Amniotic epithelial cell (primary cell): ENCODE measurements at places on chromosomes 4 and X.

- no peak for DNase-seq
These were observed at the start of gene ADH1C for GRCh38 chr4:99352602-99353537. ADH1C (minus strand) TSS chr4:99352746; CDS start chr4:99352675, 71 bp downstream.

DNA sequence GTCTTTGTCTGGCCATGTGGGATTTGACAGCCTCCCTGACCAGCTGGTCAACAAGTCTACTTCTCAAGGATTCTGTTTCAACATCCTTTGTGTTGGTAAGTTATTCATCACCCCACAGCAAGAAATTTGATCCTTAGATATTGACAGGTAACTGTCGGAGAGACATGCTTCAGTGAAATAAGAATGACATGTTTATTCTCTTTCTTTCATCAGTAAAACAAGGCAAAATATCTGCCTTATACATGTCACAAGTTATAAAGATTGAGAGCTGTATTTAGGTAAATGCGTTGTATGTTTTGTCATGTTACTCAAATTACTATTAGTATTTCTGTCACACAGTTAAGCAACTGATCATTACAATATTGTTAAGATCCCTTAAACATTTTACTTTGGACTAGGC lies 46.9 kb downstream of the SEPTIN11 start:
- DNase-seq: no peak

- no peak for DNase-seq
These were observed 221.2 kb downstream of the NKX6-1 start for GRCh38 chr4:84277923-84278322.

DNA sequence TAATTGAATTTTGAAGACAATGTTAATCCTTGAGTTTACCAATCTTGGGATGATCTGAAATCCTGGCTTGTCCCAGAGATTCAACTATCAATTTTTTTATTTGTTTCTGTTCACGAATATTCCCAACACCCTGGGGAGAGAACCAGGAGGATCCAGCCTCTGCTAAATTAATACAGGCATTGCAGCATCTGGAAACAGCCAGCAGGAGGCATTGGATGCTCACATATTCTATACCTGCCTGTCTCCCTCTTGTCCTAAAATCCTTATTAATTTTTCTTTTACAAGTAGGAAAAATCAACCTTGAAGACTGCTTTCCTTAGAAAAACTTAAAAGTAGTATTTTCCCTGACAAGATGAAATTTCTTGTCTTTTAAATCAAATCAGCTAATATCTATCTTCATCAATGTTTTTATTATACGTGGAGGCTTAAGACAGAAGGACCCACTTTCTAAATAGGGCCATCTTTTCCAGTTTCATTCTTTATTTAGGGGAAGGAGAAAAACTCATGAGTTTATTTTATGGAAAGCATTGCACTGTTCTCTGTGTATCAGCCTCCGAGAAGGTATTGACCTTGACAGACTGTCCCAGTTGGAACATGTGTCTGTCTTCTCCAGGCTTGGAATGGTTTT lies 102.4 kb downstream of the CLNK start:
- peak; percentile 55 for DNase-seq

- no peak for DNase-seq
These were observed 512.0 kb upstream of the FAT1 start for GRCh38 chr4:187235456-187236170.

- DNase-seq: no peak
These were observed 85.9 kb upstream of the HELT start for GRCh38 chr4:184932343-184932742.

DNA sequence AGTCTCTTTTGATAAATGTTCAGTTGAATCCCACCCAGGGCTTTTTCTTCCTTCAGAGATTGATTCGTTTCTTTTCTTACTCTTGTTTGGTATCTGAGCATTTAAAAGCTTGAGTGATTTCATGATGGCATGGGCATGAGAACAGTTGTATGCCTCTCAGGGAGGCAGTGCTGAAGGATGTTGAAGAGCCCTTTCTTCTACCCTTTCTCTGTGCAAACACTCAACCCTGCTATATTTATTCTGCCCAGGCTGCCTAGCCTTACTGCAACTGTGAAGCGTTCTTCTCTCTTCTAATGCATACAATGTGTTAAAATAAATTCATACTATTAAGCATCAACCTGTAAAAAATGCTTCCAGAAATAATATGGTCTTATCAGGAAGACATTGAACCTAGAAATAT lies 367.6 kb upstream of the LCORL start:
- no peak for DNase-seq

- DNase-seq: no peak
These were observed 358.1 kb upstream of the NDST3 start for GRCh38 chr4:117676153-117676552.

DNA sequence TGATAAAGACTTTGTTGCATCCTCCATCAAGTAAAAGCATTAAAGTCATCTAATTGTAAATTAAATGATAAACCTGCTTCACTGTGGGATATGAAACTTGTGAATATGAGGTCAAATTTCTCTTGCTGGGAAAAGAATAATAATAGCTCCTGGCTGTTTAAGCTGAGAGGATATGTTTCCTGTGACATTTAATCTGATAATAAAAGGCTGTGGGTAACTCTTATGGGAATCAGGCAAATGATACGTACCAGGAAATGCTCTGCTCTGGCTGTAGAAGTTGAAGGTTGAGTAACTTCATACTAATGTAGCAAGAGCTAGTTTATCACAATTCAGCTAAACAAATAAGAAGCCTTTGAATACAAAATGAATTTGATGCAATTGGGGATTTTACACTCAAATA lies 574.6 kb downstream of the RAPGEF2 start:
- DNase-seq: peak; percentile 74

GRCh38 chrX:63282077-63282476 lies 69.1 kb downstream of the SPIN4 start:
- DNase-seq: no peak

DNA sequence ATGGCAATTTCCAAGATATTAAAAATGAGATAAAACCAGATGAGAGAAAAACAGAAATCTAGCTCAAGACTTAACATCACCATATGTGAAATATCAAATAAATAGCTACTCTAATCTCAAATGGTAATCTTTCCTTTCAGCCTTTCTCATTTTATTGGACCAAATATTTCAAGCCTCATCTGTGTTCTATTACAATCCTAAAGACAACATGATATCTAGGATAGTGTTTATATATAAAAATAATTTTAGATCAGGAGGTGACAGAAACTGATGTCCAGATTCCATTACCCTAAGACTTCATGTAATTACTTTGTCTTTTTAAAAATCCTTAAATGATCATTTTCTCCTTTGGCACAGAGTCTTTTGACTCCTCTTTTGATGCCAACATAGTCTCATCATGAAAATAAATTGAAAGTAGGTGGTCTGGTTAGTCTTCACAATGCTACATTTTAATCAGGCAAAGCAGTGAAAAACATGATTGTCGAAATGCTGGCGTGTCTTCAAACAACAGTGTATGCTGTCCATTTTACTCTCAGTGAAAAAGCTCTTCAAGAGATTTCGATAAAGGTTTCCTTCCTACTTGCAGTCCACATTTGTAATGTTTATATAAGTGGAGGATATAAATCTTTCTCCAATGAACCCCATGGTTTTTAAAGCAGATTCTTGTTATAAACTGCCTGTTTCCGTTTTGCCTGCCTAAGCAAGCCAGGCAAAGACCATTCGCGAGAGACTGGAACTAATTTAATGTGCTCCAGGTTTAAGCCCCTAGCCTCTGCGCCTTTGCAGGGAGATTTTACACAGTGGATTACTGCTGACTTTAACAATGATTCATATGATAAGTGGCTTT lies 169.8 kb downstream of the SCFD2 start:
- DNase-seq: peak; percentile 26

GRCh38 chr4:62522273-62522672 lies 1322.1 kb downstream of the ADGRL3 start:
- DNase-seq: no peak

DNA sequence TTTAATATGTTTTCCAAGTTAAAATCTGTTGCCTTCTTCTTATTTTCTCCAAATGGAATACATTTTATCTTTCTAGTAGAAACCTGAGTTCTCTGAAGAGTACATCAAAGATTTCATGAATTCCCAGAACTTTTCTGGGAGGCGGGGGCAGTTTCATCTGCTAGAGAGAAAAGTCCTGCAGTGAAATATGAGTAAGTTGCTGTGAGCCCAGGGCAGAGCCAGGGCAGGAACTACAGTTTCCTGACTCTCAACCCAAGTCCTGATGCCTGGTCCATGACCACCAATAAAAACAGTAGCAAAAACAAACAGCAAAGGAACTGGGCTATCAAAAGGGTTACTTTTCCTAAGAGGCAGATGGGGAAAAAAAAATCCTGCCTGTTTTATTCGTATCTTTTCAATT lies 239.4 kb upstream of the CTSO start:
- DNase-seq: no peak

GRCh38 chrX:73206366-73206765 lies 8.3 kb downstream of the NAP1L2 start:
- no peak for DNase-seq

DNA sequence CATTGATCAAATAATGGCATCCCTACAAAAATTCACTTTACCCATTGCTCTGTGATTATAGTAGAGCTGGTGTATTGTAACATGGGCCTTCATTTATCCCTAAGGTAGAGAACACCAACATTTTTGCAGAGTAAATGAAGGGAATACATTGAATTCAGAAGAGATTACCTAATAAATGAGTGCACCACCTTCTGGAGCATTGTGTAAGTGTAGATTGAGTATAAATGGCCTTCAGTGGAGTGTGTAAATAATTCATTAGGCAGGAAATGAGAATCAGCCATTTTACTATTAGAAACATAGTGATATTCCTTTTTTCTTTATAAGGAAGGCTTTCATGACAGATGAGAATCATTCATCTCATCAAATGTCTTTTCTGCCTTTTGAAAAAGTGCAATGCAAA lies 155.8 kb downstream of the FAM47B start:
- DNase-seq: peak; percentile 3

DNA sequence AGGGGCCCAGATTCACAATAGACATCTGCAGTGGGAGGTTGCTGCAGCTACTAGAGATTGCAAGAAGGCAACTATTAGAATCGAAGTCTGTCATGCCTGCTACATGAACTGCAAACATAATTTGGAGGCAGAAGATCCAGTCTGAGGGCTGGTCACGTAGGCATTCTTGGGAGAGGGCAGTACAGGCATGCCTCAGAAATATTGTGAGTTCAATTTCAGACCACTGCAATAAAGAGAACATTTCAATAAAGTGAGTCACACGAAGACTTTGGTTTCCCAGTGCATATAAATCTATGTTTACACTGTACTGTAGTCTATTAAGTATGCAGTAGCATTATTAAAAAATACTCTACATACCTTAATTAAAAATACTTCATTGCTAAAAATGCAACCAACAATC lies 585.8 kb upstream of the FAT1 start:
- DNase-seq: peak; percentile 51

- peak; percentile 36 for DNase-seq
These were observed 3.2 kb upstream of the VGLL1 start for GRCh38 chrX:136528645-136529315.

- DNase-seq: peak; percentile 85
These were observed 3.7 kb downstream of the LIMCH1 start for GRCh38 chr4:41541687-41542094.

DNA sequence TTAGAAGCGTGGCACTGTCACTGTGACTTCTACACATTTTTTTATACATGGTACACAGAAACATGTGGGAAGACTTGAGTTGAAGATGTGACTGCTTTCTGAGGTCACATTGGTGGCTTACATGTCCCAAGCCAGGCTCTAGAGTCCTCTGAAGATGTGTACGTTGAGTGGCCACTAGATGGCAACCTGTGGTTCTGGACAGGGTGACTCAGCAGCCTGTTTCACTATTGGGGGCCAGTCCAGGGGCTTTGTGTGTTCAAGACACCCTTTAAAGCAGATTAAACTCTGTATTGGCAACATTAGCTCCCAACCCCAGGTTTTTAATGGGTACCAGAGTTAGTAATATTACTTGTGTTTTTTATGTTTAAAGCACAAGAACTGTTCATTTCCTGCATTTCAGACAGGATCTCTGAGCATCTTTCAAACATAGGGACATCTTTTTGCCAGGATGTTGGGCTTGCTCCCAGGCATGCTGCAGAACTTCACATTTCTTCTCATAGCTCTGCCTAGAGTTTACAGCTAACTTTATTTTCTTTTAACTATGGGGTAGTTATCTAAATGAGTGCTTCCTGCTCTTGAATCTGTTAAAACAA lies 53.0 kb downstream of the DCUN1D4 start:
- peak; percentile 54 for DNase-seq

- peak; percentile 86 for DNase-seq
These were observed 139.7 kb downstream of the PACRGL start for GRCh38 chr4:20839957-20840356.

GRCh38 chrX:262381-262909 lies 18.7 kb upstream of the PLCXD1 start:
- no peak for DNase-seq

DNA sequence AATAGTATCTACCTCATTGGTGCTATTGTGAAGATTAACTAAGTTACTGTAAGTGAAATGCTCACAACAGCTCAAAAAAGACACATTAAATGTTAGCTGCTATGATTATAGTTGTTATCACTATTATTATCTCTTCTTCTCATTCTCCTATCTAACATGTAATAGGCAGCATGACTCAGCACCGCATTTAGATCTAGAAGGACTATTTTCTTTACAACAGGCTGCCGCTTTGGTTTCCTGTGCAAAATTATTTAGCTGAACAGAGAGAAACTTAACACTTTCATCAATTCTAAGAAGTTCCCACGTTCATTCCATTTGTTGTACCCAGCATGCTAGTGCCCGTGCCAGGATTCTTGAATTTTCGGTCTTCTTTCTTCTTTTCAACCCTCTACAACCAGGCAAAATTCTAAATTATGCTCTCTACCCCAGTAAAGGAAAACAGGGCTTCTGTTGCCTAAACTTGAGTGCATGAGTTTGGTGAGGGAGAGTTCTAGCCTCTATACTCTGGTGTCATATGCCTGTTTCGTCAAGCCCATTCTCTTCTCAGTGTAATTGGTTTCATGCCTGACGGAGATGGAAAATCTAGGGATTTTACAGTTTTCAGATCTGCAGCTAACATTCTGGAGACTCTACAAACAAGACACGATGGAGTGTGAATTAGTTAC lies 378.9 kb downstream of the PPP1R2C start:
- DNase-seq: peak; percentile 8

DNA sequence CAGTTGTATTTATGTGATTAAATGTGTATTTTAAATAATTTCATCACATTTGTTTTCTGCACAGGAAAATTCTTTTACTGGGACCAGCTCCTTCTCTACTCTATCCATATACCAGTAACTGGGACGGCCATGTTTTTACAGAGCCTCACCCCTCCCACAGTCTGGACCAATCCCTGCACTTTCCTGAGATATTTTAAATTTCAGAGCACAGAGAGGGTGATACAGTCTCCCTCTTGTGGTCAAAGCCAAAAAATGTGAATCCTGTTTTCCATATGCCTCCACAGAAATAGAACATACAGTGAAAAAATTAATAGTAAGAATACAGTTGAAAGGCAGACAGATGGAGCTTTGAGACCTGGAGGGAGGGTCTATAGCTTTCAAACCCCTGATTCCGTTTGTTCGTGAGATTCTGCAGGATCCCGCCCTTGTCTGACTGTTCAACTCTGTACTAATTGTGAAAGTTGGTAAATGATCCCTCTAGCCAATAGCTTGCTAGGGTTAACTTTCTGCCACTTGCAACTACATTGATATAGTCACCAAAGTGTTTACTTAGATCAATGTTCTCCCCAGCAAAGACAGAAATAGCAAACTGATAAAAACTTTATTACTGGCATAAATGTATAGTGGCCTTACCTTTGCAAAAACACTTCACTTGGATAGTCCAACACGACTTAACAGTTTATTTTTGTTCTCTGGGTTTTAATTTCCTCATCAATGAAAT lies 172.2 kb downstream of the PPARGC1A start:
- DNase-seq: no peak
